ENCODE measurements at places on chromosomes 7 and 10.

GRCh38 chr7:98997846-98998245, 119.5 kb downstream of the TRRAP start:
- peak; percentile 25 for DNase-seq

- DNase-seq: no peak
Measured at GRCh38 chr10:76070916-76071315, 639.5 kb downstream of the LRMDA start.

- no peak for DNase-seq
Measured at GRCh38 chr7:140829720-140830119, 95.0 kb downstream of the BRAF start.

GRCh38 chr7:75796420-75796819, 17.2 kb downstream of the CCL24 start:
- DNase-seq: no peak

- DNase-seq: no peak
Measured at GRCh38 chr7:81003326-81003725, 84.5 kb upstream of the SEMA3C start.

GRCh38 chr10:58781873-58782488, 269.3 kb downstream of the BICC1 start:
- peak; percentile 72 for DNase-seq

- DNase-seq: no peak
Measured at GRCh38 chr10:6497620-6498019, 82.5 kb downstream of the PRKCQ start.

DNA sequence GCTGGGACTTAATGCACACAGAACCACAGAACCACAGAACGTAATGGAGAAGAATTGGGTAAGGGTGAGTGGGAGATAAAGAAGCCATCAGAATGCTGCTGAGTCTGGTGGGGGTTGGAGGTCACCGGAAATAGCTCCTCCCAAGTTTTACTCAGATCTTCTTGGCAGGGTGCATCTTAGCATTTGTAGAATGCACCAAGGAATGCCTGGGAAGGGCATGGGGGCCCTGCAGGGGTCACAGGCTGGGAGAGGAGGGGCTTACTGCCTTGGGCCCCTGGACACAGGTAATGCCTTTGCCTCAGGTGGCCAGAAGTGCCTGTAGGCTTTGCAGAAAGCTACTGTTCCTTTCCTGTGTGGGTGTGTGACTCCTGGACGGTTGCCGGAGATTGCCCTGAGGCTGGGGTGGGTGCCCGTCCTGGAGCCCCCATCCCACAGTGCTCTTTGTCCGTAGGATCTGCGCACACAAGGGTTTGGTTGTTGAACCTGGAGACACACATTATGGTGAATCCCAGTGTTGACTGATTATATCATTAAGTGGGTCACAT, 55.1 kb downstream of the MGMT start:
- no peak for DNase-seq

- DNase-seq: no peak
Measured at GRCh38 chr7:148304456-148304855, 286.1 kb upstream of the C7orf33 start.

DNA sequence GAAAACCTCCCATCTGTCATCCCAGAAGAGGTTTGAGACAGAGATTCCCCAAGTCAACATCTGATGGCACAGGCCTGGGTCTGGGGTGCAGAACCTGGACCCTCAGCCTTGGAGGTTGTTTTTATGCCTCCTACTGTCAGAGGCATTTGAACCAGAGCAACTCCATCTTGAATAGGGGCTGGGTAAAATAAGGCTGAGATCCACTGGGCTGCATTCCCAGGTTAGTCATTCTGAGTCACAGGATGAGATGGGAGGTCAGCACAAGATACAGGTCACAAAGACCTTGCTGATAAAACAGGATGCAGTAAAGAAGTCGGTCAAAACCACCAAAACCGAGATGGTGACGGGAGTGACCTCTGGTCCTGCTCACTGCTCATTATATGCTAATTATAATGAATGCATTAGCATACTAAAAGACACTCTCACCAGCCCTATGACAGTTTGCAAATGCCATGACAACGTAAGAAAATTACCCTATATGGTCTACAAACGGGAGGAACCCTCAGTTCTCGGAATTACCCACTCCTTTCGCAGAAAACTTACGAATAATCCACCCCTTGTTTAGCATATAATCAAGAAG, 92.0 kb downstream of the ITGA8 start:
- no peak for DNase-seq

DNA sequence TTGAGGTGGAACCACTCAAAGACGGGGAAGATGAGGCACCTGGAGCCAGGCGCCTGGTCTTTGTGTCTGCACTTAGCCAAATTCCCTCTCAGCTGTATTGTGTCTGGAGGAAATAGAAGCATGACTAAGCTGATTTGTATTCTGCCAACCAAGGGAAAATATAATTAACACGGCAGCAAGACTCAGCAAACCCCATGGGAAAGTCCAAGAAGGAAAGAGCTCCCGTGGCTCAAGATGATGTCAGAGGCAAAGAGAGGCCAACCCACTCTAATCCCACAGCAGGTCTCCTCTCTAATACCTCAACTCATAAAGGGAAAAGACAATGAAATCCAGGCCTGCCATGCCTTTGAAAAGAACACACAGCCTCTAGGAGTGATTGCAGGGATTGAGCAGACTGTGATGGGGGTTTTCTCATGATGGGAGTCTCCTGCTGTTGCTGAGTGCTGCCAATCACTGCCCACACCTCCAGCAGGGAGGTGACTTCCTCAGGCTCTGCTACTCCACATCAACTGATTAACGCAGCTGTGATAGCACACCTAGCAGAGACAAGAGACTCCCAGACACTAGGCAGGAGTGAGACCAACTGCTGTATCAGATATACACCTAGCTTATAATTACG, 255.5 kb upstream of the C7orf33 start:
- DNase-seq: peak; percentile 33

GRCh38 chr10:113616244-113617074, 47.4 kb downstream of the NRAP start:
- DNase-seq: no peak

- no peak for DNase-seq
Measured at GRCh38 chr10:42883993-42884983, 101.7 kb downstream of the BMS1 start.

- DNase-seq: no peak
Measured at GRCh38 chr7:35820858-35821257, 20.0 kb downstream of the SEPTIN7 start.

- peak; percentile 12 for DNase-seq
Measured at GRCh38 chr7:132654150-132654549, 77.9 kb upstream of the PLXNA4 start.

GRCh38 chr10:62024026-62024701, 122.7 kb downstream of the ARID5B start:
- no peak for DNase-seq

GRCh38 chr10:100024748-100025147, 15.0 kb upstream of the DNMBP start:
- DNase-seq: no peak

- no peak for DNase-seq
Measured at GRCh38 chr7:152313217-152313616, 122.6 kb downstream of the KMT2C start.

GRCh38 chr10:227014-227413, 91.8 kb downstream of the ZMYND11 start:
- DNase-seq: peak; percentile 72

DNA sequence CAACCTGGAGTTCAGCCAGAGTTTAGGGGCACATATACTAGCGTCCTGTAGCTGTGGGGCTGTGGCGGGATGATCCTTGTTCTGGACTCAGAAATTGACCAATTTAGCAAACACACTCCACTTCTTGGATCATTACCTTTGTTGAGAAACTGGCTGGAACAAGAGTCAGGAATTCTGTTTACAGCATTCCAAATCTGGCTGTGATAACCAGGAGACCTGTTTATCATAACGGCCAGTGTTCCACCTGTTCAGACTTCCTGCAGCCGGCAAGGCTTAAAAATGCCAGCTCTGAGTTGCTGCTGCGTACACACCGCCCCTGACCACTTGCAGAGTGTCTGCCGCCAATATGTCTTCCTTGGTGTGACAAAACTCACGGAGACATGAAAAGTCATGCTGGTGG, 64.8 kb downstream of the ARMC3 start:
- no peak for DNase-seq

DNA sequence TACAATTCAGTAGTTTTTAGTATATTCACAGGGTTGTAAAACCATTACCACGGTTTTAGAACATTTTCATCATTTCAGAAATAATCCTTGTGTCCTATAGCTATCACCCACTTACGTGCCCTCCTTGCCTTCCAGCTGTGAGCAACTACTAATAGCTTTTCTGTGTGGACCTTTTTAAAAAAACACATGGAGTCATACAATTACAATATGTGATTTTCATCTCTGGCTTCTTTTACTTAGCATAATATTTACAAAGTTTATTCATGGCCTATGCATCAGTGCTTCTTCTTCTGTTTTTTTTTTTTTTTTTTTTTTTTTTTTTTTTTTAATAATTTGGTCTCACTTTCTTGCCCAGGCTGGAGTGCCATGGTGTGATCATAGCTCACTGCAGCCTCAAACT, 76.1 kb downstream of the CDK14 start:
- no peak for DNase-seq

DNA sequence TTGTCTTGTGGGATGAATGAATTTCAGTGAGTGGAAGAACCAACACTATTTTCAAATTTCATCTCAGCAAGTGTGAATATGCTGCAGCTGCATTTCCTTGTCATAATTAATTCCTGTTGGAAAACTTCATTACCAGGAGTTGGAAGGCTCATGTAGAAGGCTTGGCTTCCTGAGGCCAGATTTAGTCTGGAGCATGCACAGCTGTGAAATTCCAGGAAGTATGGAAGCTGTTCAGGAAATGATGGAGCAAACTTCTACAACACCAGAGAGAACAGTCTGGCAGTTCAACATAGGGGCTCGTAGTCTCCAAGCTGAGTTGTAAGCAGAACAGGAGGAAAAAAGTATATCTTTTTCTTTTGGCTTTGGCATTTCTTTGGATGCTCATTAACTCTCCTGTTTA, 1439.9 kb upstream of the CELF2 start:
- no peak for DNase-seq

- peak; percentile 44 for DNase-seq
Measured at GRCh38 chr10:118106426-118106825, 59.7 kb upstream of the RAB11FIP2 start.

GRCh38 chr7:51785171-51785570, 468.6 kb upstream of the COBL start:
- DNase-seq: no peak

DNA sequence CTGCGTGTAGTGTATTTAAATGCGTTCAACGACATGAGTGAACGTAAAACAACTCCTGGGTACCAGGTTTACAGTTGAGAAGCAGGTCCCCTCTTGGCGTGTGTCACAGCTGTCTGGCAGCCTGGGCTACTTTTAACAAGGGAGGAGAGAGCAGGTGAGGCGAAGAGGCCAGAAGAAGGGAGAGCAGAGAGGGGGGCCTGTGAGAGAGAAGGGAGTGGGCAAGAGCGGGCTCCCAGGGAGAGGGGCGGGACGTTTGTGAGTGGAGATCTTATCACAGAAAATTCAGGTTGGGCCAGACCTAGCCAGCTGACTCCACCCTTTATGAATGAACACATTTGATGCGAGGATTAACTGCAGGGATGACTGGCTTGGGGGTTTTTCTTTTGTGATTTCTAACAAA, 154.0 kb downstream of the CAMK1D start:
- DNase-seq: no peak

DNA sequence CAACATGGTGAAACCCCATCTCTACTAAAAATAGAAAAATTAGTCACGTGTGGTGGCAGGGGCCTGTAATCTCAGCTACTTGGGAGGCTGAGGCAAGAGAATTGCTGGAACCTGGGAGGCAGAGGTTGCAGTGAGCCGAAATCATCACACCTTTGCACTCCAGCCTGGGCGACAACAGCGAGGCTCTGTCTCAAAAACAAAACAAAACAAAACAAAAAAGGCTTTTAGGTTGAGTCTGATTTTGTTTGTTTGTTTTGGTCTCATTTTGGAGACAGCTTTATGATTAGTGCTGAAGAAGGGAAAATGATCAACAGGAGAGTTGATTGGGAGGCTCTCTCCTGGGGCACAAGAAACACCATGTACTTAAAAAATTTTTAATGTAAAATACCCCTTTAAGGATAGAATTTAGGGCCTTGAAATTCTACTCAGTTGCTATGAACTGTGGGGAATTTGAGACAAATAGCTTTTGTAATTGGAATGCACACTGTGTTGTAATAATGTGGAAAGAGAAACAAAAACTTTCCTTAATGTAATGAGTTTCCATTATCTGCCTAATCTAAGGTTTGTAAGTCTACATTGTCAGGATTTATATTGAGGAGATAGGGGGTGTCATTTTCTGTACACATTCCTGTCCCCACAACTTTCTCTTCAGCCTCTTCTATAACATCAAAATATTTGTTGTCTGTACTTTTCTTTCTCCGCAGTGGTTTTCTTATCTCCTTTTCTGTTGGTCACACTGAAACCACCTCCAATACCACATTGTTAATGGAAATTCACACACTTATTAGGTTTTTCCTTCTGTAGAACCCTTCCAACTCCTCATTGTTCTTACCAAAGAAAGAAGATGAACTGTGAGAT, 41.3 kb downstream of the ARID5B start:
- DNase-seq: peak; percentile 76

- peak; percentile 62 for DNase-seq
Measured at GRCh38 chr7:90599892-90600555, 3.9 kb downstream of the CDK14 start.

DNA sequence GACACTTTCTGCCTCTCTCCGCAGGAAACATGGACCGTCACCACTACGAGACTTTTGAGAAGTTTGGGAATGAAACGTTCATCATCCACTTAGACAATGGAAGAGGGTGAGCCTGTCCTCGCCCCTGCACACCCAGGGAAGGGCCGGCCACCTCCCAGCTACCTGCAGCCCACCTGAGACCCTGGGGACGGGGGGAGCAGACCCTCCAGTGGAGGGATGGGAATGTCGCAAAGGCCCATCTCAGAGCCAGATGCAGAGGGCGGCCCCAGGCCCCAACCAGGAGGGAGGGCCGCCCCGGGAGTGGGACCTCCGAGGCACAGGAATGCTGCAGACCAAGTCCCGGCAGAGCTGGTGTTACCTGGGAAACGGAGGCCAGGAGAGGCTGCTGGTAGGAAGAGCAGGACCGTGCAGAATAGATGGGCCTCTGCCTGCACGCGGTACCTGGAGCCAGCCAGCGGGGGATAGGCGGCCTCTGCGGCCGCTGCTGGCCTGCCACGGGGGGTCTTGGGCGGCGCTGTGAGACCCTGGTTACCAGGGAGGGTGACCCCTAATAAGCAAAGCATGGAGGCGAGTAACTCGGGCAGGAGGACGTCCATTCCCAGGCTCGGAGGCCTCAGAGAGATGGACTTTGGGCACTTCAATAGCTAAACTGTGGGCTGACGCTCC, 32.9 kb upstream of the FOXL3 start:
- no peak for DNase-seq

DNA sequence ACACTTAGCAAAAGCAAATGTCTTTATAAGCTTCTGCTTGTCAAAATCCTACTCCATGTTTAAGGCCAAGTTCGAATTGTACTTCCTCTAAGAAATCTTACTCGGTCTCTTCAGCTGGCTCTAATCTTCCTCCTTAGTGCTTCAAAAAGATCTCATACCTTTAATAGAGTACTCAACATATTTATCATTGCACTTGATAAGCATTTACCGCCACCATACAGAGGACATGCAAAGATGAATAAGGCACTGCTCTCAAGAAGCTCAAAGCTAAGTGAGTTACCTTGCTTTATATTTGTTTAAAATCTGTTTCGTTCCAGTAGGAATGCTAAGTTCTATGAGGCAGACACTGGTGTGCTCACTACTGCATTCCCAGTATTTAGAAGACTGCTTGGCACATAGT, 61.9 kb upstream of the DNAJB12 start:
- no peak for DNase-seq
